Smooth muscle cell of trachea (primary cell): ENCODE measurements at places on chromosomes 13 and 19. TPM values are rescaled to one million over a fixed set of nuclear protein-coding genes. Genes with fewer than 3 reads are reported as not detected.

Gene FXYD5
- 23.3 and 44.5 TPM in 2 replicates for total RNA-seq

Gene KCNC3
- not detected in 2 replicates for total RNA-seq

Gene LYPD5
- total RNA-seq = 1.7 TPM in 1 of 2 replicates, not detected in the other

Gene RXFP2
- total RNA-seq = not detected in 2 replicates

Gene KIR2DL4
- not detected in 2 replicates for total RNA-seq

Gene CABP5
- total RNA-seq = not detected in 2 replicates

Gene TRAPPC6A
- total RNA-seq = 6.1 and 8.3 TPM in 2 replicates

Gene KRTDAP
- total RNA-seq = not detected in 2 replicates

Gene PNMA8B
- 2.8 and 5.6 TPM in 2 replicates for total RNA-seq

Gene SLC46A3
- 2.3 and 5.1 TPM in 2 replicates for total RNA-seq

Gene PLIN4
- total RNA-seq = 0.73 and 8.9 TPM in 2 replicates

Gene CDX2
- total RNA-seq = not detected in 2 replicates

Gene EID2B
- 2.6 and 3.3 TPM in 2 replicates for total RNA-seq

Gene KLK2
- not detected in 2 replicates for total RNA-seq

Gene ATF5
- total RNA-seq = 19.9 and 30.4 TPM in 2 replicates

Gene CERS1
- total RNA-seq = 0.29 and 2.5 TPM in 2 replicates

Gene METTL21C
- not detected in 2 replicates for total RNA-seq

Gene SPRED3
- 0.66 and 2.9 TPM in 2 replicates for total RNA-seq
